Stimulated activated CD4-positive, alpha-beta T cell treated with anti-CD3 and anti-CD28 coated beads, Interleukin-4, amount 100 ng/mL, for 1 hour (primary cell): ENCODE measurements at places on chromosomes 4 and X.

DNA sequence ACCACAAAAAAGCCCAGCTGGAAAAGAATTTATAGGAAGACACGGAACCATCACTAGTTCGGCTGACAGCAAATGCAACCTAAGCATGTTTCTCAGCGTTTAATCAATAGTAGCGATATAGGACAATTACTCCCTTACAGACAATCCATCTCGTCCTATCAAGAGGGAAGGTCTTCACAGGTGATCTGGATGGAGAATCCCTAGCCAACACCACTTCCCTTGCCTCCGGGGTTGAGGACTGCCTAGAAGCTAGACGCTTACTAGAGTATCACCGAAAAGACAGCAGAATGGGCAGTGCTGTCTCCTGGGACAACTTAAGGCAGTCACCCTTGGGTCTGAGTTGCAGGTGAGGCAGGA, 32.1 kb upstream of the MAML3 start:
- DNase-seq, result no peak

- no peak for DNase-seq
These were observed 71.5 kb upstream of the EDNRA start for GRCh38 chr4:147409350-147409749.

DNA sequence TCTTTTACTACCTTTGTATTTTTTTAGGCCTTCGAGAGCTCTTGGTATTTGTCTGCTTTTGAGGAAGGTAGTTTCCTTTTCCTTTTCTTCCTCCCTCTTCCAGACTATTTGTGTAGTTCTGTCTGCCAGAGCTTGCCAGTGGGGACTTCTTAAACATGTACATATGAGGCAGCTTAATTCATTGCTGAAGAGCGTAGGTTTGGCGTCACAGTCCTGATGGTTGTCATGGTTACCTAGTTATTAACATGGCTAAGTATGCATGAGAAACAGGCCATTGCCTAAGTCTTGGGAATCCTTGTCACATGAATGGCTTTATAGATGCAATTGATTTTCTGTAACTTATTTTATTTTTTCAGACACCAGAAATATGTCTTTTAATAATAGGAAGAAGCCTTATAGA, 48.5 kb upstream of the ARMCX2 start:
- DNase-seq, result no peak

GRCh38 chr4:92014067-92014466, 289.7 kb upstream of the GRID2 start:
- DNase-seq, result no peak

- no peak for DNase-seq
These were observed 316.4 kb downstream of the LDB2 start for GRCh38 chr4:16582036-16582435.
